ENCODE measurements at places on chromosomes 13 and 19.

DNA sequence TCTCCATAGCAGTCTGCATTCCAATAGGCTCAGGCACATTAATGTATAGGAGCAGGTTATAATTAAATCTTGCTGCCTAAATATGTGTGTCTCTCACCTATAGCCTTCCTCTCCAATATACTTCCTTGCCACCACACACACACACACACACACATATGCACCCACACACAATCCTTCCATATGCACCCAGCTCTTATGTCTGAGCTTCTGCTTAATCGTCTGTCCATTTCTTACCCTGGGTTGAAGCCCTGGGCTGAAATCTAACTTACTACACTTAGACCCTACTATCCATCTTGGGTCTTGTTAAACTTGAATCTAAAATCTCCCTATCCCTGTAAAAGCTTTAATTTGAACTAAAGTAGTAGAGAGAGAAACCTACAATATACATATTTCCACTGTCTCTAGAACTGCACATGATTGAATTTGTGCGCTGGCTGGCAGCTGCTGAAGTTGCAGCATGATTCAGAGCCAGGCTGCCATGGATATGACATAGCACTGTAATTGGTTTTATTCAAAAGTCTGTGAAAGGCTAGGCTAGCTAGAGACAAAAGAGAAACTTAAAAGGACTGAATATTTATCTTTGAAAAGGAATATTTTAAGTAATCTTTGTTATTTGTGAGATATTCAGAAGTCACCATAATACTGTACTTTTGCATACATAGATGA is 25.7 kb upstream of the FREM2 start:
- no peak for DNase-seq

DNA sequence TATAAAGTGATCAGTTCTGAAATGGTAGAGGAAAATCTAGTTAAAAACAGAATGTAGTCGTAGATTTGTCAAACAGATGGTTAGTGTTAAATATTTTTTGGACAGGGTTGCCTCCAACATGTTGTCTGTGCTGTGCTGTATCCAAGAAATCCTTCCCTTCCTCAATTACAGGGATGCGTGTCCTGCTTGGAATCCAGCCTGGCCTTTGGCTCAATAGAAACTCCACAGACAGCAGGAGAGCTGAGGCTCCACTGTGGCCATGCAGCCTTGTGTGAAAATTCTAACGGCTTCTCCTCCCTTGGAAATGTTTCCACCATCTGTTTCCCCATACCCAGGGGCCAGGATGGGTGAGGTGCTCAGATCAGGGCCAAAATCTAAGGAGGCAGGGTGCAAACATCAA is 67.7 kb upstream of the USP29 start:
- DNase-seq = peak; percentile 89

- DNase-seq = no peak
Observed at GRCh38 chr13:29266756-29267733, 328.4 kb downstream of the SLC7A1 start.

DNA sequence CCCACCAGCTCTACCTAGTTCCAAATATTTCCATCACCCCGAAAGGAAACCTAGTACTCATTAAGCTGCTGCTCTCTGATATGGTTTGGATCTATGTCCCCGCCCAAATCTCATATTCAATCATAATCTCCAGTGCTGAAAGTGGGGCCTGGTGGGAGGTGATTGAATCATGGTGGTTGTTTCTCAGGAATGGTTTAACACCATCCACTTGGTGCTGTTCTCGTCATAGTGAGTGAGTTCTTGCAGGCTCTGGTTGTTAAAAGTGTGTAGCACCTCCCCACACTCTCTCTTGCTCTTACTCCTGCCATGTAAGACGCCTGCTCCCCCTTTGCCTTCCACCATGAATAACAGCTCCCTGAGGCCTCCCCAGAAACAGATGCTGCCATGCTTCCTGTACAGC is 43.4 kb upstream of the MED4 start:
- no peak for DNase-seq

- no peak for DNase-seq
Observed at GRCh38 chr19:928471-929202, 2.8 kb downstream of the ARID3A start.

DNA sequence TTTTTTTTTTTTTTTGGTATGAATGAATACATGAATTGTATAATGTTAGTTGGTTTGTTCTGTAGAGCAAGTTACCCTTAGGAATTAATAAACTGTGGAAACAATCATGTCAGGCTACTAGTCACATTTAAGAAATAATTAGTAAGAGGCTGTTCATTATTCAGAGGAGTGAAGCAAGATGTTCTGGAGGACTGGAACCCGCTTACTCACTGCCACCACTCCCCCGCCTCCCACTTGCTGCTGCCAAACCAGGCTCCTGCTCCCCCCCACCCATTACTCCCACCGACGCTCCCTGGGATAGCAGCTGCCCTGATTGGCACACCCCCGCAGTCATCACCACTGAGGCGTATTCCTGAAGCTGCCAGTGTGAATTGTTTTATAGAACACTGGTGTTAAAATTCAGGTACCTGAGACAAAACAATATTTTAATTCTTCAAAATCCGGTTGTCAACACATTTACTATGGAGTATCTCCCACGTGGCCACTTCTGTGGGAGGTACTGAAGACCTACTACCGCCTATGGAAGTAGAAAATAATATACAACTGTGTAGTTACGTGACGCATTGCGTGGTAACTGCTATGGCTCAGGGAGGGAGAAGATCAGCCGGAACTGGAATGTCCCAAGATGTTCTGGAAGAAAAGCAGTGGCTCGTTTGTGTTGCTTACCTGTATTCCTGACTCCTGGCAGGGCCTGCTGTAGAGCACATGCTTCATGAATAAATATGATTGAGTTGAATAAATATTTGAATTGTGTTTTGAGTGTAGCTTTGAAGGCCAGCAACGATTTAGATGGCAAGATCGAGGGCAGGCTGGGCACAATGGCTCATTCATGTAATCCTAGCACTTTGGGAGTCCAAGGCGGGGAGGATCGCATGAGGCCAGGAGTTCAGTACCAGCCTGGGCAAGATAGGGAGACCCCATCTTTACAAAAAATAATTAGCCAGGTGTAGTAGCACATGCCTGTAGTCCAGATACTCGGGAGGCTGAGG is 1.7 kb downstream of the DPY19L3 start:
- DNase-seq = no peak

DNA sequence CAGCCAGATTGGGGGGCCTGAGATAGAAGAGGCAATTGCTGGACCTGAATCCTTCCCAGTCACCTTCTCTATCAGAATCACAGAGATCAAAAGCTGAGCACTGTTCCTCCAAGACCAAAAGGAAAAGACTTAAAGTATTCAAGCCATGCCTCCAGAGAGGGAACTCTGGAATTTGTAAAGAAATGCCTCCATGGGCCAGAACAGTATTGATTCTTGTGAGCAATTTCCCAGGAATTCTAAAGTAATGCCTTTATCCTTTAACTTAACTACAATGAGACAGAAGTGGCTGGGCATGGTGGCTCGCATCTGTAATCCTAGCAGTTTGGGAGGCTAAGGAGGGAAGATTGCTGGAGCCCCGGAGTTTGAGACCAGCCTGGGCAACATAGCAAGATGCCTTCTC is 148.8 kb downstream of the FLT1 start:
- no peak for DNase-seq

DNA sequence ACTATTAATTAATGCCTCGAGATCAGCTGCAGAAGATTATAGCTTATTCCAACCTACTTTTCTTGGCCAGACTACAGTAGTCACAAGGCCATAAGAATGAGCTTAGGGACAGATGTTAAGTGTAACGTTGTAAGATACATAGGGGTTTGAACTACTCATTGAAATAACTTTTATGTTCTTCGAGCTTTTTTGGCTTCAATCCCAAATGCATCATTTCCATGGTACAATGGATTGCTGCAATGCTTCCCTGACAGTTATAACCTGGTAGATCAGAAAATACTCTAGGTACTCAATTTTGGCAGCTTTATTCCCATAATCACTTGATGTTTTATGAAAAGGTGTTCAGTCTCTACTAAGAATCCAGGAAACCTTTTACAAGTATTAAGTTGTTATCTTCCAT is 2216.7 kb upstream of the PCDH20 start:
- no peak for DNase-seq

DNA sequence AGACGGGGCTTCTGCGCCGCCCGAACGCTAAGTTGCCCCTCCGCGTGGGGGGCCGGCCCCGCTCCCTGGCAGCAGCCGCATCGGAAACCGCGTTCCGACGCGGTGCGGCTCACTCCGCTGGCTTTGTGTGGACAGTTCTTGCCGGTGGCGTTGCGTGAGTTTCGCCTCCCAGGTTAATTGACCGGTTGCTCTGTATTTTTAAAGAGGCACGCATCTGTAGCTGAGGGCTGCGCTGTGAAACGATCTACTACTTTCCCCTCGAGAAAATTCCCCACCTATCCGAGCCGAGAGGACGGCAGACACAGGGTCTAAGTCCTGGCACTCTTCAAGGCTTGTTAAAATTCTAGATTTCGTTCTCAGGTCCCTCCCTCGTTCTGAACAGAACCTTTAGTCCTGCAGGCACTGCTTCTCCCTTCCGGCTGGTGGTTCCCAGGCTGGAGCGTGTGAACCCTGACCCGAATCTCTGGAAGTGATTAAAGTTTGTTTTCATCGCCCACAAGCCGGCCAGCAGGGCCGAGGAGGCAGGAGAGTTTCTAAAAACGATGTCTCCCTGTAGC is 933 bp downstream of the ARHGEF7 start:
- DNase-seq = peak; percentile 86

- DNase-seq = no peak
Observed at GRCh38 chr19:38700902-38701454, 43.3 kb downstream of the CAPN12 start.

DNA sequence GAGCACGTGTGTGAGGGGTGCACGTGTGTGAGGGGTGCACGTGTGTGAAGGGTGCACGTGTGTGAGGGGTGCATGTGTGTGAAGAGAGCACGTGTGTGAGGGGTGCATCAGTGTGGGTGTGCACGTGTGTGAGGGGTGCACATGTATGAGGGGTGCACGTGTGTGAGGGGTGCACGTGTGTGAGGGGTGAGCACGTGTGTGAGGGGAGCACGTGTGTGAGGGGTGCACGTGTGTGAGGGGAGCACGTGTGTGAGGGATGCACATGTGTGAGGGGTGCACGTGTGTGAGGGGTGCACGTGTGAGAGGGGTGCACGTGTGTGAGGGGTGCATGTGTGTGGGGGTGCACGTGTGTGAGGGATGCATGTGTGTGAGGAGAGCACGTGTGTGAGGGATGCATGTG is 15.7 kb downstream of the RASA3 start:
- DNase-seq = no peak

DNA sequence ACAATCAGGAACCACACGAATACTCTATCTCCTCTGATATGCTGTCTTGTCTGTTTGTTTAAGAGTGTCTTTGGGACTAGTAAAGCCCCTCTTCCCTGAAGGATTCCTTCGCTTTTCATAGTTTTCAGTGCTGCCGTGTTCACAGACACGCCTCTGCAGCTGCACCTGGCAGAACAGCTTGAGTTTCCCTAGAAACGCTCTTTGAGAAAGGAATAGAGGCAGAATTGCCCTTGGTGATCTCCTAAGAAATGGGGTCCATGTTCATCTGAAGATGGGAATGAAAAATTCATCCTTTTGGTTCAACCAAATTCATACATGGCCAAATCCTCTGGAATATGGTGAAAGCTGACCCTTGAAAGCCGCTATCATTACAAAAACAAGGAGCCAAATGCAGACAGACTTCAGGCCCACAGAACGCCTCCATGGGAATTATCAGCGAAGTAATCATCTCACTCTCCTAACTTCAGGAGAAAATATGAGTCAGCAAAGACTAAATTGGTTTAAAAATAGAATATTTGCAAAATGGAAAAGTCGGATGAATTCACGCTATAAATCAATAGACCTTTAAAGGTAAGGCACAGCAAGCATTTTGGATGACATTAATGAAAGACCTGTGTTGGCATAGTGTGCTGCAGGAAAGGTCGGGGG is 5.5 kb downstream of the SACS start:
- DNase-seq = no peak

DNA sequence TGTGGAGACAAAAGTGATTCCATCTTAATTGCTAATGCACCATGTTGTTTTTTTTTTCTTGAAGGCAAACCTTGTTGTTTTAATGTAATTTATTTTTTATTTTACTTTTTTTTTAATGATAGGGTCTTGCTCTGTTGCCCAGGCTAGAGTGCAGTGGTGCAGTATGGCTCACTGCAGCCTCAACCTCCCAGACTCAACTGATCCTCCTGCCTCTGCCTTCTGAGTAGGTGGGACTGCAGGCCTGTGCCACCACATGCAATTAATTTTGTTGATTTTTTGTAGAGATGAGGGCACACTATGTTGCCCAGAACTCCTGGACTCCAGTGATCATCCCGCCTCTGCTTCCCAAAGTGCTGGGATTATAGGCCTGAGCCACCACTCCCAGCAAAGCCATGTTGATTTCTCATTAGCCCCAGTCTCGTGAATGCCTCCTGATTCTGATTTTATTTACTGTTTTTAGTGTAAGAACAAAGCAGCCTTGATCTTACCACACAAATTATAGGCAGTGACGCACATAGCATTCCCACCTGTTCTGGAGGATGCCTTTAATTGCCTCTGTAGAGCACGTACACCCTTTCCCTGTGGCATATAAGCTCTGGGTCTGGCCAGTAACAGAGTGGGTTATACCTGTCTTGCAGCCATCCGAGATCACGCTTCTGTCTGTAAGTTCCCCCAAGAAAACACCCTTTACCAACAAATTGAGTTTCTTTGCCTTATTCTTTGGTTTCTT is 150.4 kb downstream of the GGACT start:
- DNase-seq = no peak

DNA sequence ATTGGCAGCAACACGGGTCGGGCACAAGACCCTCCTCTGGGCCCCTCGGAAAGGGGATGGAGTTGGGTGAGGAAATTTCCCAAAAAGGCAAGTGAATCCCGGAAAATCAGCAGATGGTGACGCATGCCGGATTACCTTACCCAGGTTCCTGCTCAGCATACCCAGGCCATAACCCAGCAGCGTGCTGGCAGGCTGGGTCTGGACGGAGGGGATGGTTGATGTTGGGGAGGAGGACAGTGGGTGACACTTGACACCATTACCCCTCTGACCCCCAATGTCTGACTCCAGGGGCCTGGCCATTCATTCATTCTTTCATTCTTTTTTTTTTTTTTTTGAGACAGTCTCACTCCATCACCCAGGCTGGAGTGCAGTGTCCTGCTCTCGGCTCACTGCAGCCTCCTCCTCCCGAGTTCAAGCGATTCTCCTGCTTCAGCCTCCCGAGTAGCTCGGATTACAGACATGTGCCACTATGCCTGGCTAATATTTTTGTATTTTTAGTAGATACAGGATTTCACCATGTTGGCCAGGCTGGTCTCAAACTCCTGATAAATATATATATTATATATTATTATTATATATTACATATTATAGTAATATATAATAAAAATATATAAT is 799 bp downstream of the PVR start:
- peak; percentile 63 for DNase-seq

DNA sequence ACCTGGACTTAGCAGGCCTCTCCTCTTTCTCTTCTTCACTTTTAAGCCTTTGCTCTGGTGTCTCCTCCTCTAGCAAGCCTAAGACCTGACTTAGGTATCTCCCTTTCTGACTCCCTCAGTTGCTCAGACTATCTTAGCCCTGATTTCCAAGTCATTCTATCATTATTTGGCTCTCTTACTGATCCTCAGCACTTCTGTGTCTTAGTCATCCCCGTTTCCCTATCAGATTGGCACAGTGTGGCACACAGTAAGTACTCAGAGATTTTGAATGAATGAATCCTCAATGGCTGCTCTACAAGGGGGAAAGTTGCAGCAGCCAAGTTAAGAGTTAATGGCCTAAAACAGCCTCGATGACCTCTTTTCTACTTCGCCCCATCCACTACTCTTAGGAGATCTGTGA is 8.2 kb downstream of the KCTD12 start:
- no peak for DNase-seq

- DNase-seq = no peak
Observed at GRCh38 chr19:32674153-32674930, 638 bp downstream of the ANKRD27 start.

GRCh38 chr13:70235565-70235964 is 127.3 kb upstream of the KLHL1 start:
- DNase-seq = no peak
